CD4-positive, alpha-beta T cell (primary cell): ENCODE measurements at places on chromosomes 2 and 18.
A peak's percentile ranks its signal among the peaks of the same experiment; 100 is the strongest.

GRCh38 chr2:51424418-51424817 is 392.5 kb upstream of the NRXN1 start:
- DNase-seq, result no peak

DNA sequence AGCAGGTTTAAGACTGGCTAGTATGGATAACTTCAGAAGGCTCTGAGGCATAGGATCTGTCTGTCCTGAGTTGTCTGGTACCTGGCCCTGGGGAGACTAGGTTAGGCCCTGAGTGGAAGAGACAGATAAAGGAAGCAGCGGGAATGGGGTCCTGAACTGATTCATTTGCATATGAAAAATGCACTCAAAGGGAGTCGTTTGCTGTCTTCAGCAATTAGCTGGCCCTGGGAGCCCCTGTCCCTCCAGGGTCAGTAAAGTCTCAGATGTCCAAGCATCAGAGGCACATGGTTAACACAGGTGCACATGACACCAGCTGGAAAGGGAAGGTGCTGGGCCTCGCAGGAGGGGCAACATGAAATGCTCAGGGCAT is 172.4 kb downstream of the ACOXL start:
- no peak for DNase-seq

- no peak for DNase-seq
These were observed 1663.6 kb downstream of the SUCLG1 start for GRCh38 chr2:82795446-82795845.

DNA sequence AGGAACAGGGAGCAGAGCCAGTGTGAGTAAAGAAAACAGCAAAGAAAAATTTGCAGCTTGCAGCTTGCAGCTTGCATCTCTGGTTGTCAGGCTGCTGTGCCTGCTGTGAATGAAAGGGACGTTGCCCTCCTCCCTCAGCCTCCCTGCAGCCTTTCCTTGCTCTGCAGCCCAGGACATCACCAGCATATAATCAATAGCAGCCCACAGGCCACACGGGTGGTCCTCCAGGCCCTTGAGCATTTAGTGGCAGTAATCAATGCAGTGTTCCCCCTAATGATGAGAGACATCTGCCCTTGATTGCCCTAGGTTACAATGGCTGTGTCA is 122.2 kb upstream of the TACR1 start:
- DNase-seq, result no peak

- DNase-seq, result no peak
These were observed 42.1 kb downstream of the BCL2L11 start for GRCh38 chr2:111162718-111163331.

- DNase-seq, result no peak
These were observed 5.0 kb upstream of the GBX2 start for GRCh38 chr2:236173036-236173728.

GRCh38 chr18:47254341-47254939 is 3.0 kb upstream of the SKOR2 start:
- no peak for DNase-seq

- DNase-seq, result no peak
These were observed 2.6 kb downstream of the NLRC4 start for GRCh38 chr2:32262105-32262504.

- no peak for DNase-seq
These were observed 107.2 kb upstream of the SMAD2 start for GRCh38 chr18:48037481-48038271.

DNA sequence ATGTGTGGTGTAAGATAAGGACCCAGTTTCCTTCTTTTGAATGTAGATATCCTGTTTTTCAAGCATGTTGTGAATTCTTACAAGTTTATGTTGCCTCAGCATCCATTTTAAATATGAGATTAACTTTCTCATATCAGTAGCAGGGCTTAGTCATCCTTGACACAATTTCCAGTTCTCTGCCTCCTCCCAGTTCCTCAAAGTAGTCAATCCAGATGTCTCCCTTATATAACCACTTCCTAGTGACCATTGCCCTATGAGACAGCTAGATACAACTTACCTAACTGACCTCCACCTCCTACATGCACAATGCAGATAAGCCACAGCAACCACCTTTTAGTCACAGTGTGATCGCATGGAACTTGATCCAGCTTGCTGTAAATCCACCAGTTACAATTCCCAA is 269.2 kb upstream of the ZNF521 start:
- DNase-seq, result no peak

DNA sequence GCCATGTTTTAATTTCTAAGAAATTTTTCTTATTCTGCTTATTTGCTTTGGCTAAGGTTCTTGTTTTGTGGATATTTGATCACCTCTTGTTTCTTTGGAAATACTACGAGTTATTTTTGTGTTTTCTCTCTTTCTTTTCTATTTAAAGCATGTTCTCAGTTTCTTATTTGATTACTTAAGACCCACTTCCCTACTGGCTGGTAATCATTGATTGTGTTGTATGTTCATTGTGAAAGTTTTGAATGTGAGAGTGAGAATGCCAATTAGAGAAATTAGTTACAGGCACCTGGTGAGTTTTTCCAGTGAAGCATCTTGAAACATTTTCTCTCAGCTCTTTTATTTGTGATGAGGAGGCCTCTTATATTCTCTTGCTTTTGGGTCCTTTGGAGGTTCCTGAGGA is 226.7 kb upstream of the MC4R start:
- no peak for DNase-seq

GRCh38 chr2:56260415-56260814 is 76.6 kb downstream of the CCDC85A start:
- DNase-seq, result no peak

GRCh38 chr2:29787473-29788465 is 133.6 kb downstream of the ALK start:
- no peak for DNase-seq

- DNase-seq, result no peak
These were observed at the start of gene SMIM21 for GRCh38 chr18:75427603-75428002. TSS of gene SMIM21 (minus strand) at chr18:75427703. CDS start at chr18:75427563, 140 bp downstream.

DNA sequence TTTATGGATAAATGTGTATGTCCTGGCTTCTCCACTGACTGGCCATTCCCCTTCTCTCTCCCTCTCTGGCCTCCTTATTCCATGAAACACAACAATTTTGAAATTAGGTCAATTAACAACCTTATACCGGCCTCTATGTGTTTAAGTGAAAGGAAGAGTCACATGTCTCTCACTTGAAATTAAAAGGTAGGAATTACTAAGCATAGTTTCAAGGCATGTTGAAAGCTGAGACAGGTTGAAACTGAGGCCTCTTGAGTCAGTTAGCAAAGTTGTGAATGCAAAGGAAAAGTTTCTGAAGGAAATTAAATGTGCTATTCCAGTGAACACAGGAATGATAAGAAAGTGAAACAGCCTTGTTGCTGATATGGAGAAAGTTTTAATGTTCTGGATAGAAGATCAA is 69.7 kb downstream of the ADAM23 start:
- DNase-seq, result no peak

DNA sequence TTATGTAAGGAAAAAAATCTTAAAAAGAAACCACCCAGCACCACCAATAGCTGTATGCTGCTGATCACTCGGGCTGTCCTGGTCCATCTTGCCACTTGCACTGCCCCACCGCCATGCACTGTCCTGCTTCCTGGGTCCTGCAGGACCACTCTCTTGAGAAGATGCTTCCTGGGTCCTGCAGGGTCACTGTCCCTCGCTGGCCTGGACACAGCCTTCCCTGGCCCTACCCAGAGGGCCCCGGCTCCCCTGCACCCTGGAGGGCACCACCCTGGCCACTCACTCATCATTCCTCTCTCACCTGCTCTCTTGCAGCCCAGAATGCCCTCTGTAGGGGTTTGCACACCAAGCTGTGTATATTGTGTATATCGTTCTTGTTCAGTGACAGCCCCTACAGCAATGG is 2.4 kb upstream of the OTOS start:
- DNase-seq, result no peak

DNA sequence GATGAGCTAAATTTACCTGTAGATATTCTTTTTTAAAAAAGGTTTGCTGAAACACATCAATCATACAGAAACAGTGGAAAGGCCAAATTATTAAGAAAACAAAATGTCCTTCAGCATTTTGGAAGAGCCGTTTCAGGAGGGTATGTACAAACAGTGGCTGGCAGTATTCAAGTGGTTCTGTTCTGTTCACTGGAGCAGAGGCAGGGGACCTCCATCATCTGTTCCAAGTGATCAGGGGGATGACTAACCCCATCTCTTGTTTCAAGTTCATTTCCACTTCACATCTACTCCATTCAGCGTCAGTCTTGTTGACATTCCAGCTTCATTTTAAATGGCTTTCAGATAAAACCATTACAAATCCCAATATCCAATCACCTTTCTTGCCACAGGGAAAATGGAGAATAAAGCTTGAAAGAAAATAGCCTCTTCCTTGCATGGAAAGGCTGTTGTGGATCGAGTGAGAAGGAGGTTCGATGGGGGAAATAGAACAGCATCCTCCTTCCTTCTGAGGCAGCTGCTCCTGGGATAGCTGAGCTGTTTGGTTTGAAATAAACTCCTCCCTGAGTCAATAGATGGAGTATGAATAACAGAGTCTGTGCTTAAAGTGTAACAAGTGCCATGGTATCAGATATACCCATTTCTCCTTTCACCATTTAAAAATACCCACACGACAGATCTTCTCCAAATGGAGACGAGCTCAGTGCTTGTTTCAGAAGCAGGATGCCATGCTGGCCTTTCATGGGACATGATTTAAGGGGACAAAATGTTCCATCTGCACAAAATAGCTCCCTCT is 63.7 kb upstream of the OTOF start:
- DNase-seq, result no peak

- DNase-seq, result peak; percentile 4
These were observed 1377.9 kb downstream of the RPIA start for GRCh38 chr2:90069290-90069894.
